ENCODE measurements at places on chromosomes 7 and 10.

GRCh38 chr10:132485391-132485790, 52.2 kb upstream of the INPP5A start:
- no peak for DNase-seq

GRCh38 chr10:77390481-77390891, 247.1 kb downstream of the KCNMA1 start:
- no peak for DNase-seq

DNA sequence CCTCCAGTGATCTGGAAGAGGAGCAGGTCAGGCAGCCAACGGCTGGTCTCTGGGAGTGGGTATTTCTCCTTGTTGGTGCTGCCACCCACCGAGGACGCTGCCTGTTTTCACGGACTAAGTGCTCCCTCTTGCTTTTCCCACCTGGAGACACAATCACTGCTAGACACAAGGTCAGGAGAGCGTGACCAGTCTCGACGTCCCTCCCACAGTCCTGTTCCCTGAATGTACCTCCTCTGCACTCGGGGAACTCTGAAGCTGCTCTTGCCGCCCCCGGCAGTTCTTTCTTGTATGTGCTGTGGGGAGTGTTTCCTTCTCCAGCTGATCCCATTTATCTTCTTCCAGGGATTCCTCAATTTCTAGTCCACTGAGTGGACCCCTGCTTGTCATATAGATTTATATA, 89.4 kb downstream of the CYTH3 start:
- DNase-seq, result no peak

- DNase-seq, result no peak
Observed at GRCh38 chr7:91137153-91137787, 127.0 kb upstream of the FZD1 start.

- DNase-seq, result no peak
Observed at GRCh38 chr10:107687701-107688100, 523.2 kb upstream of the SORCS1 start.

GRCh38 chr10:130686689-130687300, 550.6 kb downstream of the GLRX3 start:
- no peak for DNase-seq

GRCh38 chr7:97439637-97440214, 292.2 kb upstream of the TAC1 start:
- DNase-seq, result no peak

DNA sequence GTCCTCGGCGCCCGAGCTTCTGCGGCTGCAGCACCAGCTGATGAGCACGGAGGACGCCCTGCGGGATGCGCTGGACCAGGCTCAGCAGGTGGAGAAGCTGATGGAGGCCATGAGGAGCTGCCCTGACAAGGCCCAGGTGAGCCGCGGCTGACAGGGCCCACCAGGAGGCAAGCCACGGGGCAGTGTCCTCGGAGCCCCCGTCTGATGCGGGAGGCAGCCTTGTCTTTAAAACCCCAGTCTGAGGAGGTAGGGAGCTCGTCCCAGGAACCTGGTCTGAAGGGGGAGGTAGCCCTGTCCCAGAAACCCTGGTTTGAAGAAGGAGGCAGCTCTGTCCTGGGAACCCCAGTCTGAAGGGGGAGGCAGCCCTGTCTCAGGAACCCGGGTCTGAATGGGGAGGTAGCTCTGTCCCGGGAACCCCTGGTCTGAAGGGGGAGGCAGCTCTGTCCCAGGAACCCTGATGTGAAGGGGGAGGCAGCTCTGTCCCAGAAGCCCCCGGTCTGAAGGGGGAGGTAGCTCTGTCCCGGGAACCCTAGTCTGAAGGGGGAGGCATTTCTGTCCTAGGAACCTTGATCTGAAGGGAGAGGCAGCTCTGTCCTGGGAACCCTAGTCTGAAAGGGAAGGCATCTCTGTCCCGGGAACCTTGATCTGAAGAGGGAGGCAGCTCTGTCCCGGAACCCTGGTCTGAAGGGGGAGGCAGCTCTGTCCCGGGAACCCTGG, 53.1 kb upstream of the GTF2IRD1 start:
- no peak for DNase-seq

DNA sequence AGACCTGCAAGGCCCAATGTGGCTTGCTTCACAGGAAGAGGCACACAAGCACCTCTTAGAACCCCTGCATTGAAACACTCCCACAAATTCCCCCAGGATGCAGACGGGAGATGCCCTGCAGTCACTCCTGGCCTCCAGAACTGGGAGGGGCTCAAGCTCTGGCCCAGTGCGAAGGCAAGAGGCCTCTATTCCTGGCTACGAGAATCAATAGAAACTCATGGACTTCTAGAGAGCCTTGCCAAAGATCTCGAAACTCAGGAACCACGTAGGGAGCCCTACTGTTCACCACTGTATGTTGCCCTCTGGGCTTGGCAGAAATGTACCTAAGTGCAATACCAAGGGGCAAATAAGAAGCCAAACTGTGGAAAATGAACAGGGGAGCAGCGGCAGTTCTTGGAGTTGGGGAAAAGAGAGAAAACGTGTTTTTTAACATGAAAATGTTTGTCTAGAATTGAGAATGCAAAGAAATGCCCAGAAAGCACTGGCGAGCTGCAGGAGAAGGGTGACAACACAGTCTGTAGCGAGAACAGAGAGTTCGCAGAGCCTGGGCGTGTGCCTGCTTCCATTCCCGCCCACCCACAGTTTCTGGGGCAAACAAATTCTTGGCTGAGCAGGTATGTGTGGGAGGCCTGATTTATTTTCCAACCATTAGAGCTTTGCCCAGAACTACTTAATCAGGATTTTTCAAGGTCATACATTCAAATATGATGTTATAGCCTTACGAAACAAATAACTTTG, 260.5 kb upstream of the KLF14 start:
- no peak for DNase-seq

GRCh38 chr7:37535841-37536240, 87.2 kb upstream of the ELMO1 start:
- no peak for DNase-seq

- DNase-seq, result no peak
Observed at GRCh38 chr10:124130198-124130900, 37.0 kb upstream of the CHST15 start.

GRCh38 chr10:1120801-1121211, 64.6 kb downstream of the WDR37 start:
- DNase-seq, result no peak

- DNase-seq, result no peak
Observed at GRCh38 chr10:128466831-128467371, 340.7 kb upstream of the MKI67 start.

DNA sequence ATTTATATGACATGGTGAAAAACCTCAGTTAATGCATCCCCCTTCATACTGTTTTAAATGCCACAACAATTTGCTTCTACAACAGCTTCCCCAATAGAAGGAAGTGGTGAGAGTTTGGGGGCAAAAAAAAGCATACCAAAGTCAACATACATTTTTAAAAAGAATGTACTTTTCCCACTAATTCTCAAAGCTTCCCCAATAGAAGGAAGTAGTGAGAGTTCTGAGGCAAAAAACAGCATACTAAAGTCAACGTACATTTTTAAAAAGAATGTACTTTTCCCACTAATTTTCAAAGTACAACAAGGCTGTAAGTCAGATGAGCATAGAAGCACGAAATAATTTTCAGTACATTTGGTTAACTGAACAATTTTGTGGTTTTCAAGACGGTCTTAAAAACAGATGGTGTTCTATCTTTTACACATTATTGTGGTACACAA, 24.0 kb downstream of the WASL start:
- no peak for DNase-seq

DNA sequence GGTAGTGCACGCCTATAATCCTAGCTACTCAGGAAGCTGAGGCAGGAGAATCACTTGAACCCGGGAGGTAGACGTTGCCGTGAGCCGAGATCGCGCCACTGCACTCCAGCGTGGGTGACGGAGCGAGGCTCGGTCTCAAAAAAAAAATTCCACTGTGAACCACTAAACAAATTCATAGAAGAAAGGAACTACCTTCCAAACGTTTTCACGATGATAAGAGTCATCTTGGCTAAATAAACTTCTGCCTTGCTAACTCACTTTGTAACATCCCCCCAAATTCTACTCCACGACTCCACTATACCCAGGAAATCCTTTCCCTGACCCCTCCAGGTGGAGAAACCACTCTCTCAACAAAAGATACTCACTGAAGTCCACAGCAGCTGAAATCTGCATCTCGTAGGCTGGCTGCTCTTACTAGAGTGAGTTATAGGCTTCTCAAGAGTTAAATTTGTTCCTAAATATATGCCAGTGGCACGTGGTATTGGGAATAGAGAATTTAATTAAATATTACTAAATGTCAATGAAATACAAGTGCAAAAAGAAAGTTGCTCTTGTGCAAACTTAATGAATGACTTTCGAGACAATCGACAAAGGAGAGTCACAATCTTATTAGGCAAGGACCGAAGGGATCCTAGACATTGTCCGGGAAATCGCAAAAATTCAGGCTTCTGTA, 1.6 kb upstream of the GTF2I start:
- no peak for DNase-seq

- no peak for DNase-seq
Observed at GRCh38 chr7:101245147-101245668, 327 bp upstream of the FIS1 start.

GRCh38 chr10:75648351-75648750, 216.9 kb downstream of the LRMDA start:
- DNase-seq, result no peak

DNA sequence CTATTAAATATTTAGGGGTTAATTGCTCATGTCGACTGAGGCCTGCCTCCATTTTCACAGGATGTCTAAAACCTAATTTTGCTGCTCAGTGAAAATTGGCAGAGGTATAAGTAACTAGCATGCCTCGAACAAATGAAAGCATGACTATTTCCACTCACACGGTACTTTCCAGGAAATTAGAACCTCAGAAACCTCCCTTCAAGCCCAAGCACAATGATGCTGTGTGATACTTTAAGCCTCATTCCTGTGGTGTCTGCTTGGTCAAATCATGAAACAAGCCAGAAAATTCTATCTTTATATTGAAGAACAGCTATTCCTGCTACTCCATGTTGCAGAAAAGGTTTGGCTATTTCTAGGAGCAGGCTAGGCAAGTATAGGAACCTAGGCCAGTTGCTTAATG, 203.0 kb downstream of the SORCS3 start:
- DNase-seq, result no peak

DNA sequence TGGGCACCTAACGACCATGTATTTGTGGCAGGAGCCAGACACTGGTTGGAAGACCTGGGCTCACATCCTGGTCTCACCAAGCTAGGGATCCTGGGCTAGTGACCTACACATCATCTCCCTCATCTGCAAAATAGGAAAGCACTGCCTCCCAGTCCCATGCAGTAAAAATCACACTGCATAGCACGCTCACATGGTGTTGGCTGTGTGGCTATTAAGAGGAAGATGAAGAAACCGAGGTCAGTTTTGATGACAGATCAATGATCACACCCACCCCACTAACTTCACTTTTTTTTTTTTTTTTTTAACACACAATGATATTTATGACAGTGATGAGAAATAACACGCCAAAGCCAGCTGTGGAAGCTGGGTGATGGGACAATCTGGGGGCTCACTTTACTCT, 146.5 kb downstream of the RNF216 start:
- no peak for DNase-seq

DNA sequence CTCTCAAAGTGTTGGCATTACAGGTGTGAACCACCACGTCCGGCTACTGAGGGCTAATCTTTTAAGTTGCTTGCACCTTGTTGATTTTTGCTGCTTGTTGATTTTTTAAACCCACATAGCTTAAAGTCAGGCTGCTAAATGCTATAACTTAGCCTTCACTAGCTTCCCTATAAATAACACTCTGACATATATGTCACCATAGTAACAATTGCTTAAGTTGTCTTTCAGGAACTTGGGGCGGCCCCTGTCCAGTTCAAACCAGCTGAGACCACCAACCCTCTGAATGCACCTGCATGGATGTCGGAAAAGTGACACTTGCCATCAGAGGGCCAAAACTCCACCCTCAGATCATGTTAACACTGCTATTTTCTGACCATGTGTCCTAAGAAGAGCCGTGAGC, 47.3 kb downstream of the ST8SIA6 start:
- no peak for DNase-seq

- peak; percentile 73 for DNase-seq
Observed at GRCh38 chr10:33330543-33331378, 3.7 kb downstream of the NRP1 start.

DNA sequence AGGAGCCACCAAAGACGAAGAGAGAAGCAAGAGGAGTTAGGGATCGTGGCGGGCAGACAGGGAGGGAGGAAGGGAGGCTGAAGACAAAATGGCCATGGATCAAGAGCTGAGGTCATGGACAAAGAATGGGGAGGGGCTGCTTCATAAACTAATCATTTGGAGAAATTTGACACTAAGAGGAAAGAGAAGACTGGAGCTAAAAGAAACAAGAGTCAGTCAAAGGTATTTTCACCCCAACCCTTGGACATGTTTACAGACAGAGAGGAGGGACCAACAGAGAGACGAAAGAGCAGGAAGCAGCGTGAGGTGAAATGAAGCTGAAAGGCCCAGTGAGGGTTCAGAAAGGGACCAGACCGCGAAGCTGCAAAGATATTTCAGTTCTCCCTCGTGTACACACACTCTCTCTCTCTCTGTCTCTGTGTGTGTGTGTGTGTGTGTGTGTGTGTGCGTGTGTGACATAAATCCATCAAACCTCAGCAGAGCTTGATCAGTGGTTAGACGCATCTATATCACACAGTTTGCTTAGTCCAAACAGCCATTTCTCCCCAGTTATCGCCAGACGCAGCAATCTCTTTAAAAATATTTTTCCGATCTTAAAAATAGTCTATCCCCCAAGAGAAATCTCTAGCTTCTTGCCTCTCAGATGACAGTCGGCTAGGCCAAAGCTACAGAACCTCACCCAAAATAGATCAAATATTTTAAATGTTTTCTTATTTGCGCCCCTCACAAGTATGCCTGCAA, 12.5 kb upstream of the CALD1 start:
- no peak for DNase-seq

DNA sequence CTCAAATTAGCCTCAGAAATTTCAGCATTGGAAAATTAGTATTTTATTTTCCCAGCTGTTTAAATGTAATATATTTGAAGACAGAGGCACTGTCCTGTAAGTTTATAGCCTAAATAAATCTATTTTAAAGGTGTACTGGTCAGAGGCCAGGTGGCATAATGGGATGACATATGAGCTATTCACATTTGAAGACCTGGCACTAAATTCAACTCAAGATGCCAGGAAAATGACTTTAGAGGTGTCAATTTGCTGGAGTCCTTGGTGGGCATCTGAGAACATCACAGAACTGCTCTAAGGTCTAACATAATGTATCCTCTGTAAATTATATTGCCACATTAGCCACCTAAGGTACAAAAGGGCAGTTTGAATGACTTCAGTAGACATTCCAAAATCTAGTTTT, 348.9 kb upstream of the BMPER start:
- no peak for DNase-seq

GRCh38 chr10:62635127-62635526, 169.4 kb upstream of the ADO start:
- no peak for DNase-seq

- DNase-seq, result no peak
Observed at GRCh38 chr7:117458977-117459583, 20.7 kb upstream of the CFTR start.

- DNase-seq, result no peak
Observed at GRCh38 chr7:106545275-106545674, 115.7 kb downstream of the CCDC71L start.

- DNase-seq, result no peak
Observed at GRCh38 chr10:56296618-56297017, 64.4 kb downstream of the ZWINT start.
